ENCODE measurements at places on chromosomes 4 and X. TPM values are rescaled to one million over a fixed set of nuclear protein-coding genes. Genes with fewer than 3 reads are reported as not detected.

- DNase-seq: no peak
These were observed 1734.3 kb downstream of the PCDH7 start for GRCh38 chr4:32454482-32454881.

GRCh38 chr4:52638717-52639116 lies 20.4 kb downstream of the USP46 start:
- DNase-seq: no peak

- no peak for DNase-seq
These were observed 167.1 kb downstream of the AMELX start for GRCh38 chrX:11460347-11460746.

- DNase-seq: no peak
These were observed 451.3 kb downstream of the TLL1 start for GRCh38 chr4:166324321-166324720.

GRCh38 chr4:25925486-25926201 lies 11.6 kb downstream of the SMIM20 start:
- peak; percentile 24 for DNase-seq

- no peak for DNase-seq
These were observed 56.5 kb upstream of the PROM1 start for GRCh38 chr4:16140231-16140878.

DNA sequence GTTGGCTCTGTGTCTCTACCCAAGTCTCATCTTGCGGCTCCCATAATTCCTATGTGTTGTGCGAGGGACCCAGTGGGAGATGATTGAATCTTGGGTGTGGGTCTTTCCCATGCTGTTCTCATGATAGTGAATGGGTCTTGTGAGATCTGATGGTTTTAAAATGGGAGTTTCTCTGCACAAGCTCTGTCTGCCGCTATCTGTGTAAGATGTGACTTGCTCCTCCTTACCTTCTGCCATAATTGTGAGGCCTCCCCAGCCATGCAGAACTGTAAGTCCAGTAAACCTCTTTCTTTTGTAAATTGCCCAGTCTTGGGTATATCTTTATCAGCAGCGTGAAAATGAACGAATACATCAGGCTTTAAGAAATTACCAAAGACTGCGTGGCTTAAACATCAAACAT lies 31.2 kb downstream of the STIM2 start:
- DNase-seq: no peak

DNA sequence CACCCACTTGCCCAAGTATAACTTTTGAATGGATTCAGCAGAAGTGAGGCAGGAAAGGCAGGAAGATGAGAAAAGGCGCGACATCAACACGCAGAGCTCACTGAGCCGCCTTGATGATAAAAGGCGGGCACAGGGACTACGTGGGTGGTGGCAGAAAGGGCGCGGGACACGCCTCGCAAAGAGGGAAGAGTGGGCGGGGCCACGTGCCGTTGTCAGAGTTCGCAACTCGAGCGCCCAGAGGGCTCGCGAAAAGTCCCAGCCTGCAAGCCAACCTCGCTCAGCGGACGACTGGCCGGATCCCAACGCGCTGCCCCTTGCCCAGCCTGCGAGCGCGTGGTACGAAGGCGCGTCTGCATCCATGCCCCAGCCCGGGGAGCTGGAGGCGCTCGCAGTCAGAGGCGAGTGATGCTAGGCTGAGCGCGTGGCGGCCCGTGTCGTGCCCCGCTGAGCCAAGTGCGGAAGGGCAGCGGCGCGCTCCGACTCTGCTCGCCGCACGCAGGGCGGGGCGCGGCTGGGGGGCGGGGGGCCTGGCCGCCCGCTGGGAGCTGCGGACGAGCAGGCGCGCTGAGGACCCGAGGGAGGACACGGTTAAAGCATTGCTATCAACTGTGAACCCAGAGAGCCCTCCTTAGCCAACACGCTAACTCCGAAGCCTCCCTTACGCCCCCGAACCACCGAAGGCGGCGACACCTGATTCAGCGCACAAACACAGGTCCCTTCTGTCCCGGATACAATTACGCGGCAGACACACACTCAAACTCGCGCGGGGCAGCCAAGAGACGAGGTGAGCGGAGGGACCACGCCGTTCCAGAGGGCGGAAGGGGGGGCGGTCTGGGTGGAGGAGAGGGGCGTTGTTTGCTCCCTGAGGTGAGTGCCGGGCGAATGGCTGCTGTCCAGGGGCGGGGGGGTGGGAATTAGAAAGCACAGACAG lies at the start of gene UGT8:
Gene UGT8 (plus strand): TSS at position 617 of the 931 bp plus-strand sequence. CDS start 24,074 bp downstream, outside the sequence.
- peak; percentile 61 for DNase-seq

- DNase-seq: no peak
These were observed 42.5 kb upstream of the MAP3K15 start for GRCh38 chrX:19557822-19558221.

FAM47E gene
- total RNA-seq: not detected

MSMO1 gene
- 30.0 TPM for total RNA-seq

F11 gene
- total RNA-seq: not detected
